ENCODE measurements at places on chromosomes 11 and 22.

DNA sequence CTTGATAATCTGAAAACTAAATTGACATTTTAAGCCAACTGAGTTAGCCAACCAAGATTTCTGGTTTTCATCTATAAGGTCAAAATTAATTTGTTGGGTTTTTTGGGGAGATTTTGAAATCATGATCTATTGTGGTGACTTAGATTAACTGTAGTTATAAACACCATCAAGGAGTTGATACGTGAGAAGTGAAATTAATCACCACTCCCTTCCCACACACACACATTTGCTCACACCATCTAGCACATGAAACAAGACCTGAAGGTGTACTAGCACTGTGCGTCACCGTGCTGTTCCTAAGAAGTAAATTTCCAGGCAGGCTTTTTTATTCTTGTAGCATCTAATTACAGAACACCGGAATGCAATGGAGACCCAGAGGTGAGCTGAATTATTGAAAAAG is 2.1 kb downstream of the OR5B21 start:
- DNase-seq: no peak

- no peak for DNase-seq
These were observed 592.0 kb downstream of the SOX6 start for GRCh38 chr11:15764326-15764725.

DNA sequence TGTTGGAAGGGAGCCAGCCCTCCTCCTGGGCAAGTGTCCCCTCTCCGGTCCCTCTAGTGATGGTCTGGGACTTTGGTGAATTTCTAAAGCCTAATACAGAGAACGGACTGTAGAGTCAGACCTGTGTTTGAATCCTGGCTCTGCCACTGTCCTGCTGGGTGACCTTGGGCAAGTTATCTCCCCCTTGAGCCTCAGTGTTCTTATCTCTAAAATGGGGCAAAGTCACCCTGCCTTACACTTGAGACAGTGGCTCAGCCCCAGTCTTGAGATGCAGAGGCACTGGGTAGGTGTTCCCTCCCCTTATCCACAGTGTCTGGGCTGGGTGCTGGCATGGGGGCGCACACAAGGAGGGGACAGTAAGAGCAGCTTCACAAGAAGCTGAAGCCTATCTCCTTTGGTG is 20.9 kb downstream of the DGAT2 start:
- no peak for DNase-seq

- DNase-seq: no peak
These were observed 18.3 kb downstream of the ELF5 start for GRCh38 chr11:34495239-34495723.

DNA sequence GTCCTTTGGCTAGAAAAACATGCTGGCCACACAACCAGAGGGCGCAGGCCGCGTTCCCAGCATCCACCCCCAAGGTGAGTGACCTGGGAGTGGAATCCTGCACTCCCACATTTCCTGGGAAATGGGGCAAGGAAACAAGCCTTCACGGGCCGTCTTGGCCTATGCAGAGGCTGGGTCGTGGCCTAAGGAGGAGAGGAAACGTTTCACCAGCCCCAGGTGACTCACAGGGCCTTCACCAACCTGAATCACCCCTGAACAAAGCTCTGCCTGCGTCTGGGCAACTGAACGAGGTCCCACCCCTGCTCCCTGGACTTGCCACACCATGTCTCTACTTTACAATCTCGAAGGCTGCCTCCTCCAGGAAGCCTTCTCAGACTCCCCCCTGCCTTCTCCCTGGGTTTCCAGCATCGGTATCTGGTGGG is 13.2 kb downstream of the MYH9 start:
- peak; percentile 57 for DNase-seq

Measured in astrocyte of the hippocampus (primary cell).